ENCODE measurements at places on chromosomes 4 and X.

- DNase-seq: peak; percentile 65
Observed at GRCh38 chr4:182297659-182298058, 54.5 kb downstream of the TENM3 start.

DNA sequence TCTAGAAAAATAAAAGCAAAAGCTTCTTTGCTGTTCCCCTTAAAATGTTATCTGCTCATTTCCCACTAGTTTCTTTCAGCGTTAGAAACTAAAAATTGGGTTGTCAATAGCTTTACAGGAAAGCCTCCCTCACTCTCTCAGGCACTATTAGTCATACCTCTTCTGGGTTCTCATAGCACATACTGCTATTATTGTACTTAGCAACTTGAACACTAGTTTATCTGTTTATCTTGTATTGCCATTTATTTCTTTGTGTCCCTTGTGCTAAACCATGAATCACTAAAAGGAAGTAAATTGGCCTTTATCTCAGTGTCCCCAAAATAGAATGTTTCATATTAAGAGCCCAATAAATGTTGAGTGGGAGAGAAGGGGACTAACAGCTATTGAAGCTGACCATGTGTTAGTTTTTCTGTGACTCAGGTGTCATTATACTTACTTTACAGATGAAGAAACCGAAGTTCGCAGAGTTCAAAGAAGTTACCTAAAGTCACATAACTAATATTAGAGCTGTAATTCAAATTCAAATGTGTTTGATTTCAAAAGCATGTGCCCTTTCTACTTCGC lies 124.8 kb upstream of the CITED1 start:
- no peak for DNase-seq

DNA sequence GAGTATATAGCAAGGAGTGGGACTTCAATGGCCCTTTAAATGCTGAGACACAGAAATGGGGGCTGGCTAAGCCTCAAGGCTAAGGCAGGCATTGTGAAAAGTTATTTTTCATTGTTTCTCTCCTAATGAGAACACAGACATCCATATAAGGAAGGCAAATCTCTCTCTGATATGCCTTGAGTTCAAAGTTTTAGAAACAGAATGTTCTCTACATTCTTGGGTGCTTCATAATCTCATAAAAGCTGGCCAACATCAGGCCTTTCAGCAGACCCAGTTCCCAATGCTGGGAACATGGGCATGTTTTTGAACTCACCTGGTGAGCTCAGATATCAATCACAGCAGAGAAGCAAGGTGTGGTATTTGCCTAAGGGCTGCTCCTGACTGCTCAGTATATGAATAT lies 19.4 kb upstream of the RAB40A start:
- peak; percentile 23 for DNase-seq

DNA sequence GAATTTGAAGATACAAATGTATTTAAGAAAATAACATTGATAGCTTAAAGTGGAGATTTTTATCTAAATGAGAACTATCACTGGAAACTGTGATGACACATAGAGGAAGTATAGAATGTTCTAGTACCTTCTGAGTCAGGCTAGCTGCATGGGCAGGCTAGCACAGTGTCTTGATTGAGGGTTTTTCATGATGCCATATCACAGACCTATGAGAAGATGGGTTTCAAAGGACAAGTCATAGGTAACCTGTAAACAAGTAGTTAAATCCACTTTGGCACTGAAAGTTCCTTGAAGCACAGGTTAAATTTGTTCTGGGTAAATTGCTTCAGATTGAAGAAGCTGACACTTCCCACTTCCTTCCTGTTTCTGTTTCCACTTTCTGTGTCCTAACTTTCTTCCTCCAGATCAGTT lies 48.2 kb upstream of the CDKN2AIP start:
- no peak for DNase-seq

DNA sequence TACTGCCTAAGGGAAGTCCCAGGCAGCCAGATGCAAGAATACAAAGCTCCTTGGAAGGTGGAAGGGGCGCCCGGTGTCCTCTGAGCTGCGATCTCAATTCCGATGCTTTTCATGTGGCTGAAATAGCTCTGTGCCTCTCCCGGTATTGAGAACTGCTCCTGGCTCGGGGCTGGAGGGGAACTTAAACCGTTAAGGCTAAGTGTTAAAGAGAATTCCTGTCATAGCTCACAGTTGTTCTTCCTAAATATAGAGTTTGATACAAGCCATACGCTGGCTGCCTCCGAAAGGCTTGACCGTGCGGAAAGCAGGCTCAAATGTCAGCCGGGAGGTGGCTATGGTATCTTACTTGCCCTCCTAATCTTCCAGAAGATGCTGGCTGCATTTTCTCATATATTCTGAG lies at the start of gene SMPX:
SMPX (minus strand) TSS at position 157 of the 400 bp plus-strand sequence. CDS start 3,826 bp downstream, outside the sequence.
- no peak for DNase-seq

DNA sequence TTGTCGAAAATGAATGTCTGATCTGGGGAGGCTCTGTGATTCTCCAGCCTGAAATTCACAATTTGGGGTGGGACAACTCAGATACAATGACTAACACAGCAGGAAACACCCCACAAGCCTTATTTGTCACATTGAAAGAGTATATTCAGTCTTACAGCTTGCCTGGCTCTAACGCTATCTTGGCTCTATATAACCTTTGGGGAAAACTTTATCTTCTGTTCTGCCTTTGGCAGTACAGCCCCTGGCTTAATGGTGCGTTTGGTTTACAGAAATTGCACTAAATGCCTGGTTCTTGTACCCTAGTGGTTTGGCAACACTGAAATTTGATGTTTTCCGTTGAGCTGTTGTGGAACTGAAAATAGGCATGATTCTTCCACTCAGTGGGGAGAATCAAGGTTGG lies 178.1 kb upstream of the VEGFC start:
- DNase-seq: no peak

GRCh38 chrX:110145311-110145710 lies 142.4 kb downstream of the TMEM164 start:
- no peak for DNase-seq

GRCh38 chr4:7651461-7651921 lies 216.8 kb upstream of the PSAPL1 start:
- DNase-seq: peak; percentile 63

GRCh38 chr4:10093801-10094552 lies 22.6 kb downstream of the WDR1 start:
- peak; percentile 96 for DNase-seq

- no peak for DNase-seq
Observed at GRCh38 chr4:17033768-17034181, 135.3 kb upstream of the LDB2 start.

DNA sequence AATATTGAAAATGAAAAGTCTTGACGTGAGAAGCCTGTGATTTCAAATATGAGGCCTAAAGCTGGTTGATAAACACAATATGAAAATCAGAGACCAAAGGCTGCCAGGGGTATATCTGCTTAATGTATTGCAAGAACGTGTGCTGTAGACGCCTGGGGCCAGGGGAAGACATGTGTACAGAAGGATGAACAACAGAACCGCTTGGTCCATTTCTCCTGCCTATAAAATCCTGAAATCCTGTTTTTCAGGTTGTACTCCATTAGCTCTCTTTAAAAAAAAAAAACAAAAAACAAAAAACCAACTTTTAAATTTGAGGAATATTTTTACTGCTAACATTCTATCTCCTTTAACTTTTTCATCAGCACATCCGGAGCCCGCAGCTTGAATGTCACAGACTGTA lies 109.2 kb downstream of the STOX2 start:
- DNase-seq: no peak

- DNase-seq: peak; percentile 33
Observed at GRCh38 chr4:7736436-7737267, 203.0 kb downstream of the AFAP1 start.

DNA sequence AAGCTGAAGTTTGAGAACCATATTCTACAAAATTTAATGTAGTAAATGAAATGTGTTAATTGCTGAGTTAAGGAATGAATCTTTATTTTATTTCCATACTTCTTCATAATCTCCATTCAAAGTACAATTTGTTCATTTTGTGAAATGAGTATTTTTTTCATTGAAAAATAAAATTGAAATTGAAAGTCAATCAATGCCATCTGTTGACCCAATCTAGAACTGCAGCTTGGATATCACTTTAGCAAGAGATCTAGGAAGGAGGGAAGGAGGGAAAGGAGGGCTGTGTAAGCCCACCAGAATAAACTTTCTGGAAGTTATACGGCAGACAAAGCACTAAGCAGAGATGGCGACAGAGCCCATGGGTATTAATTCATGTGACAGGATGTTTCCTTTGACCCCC lies 128.4 kb downstream of the ZMAT1 start:
- peak; percentile 4 for DNase-seq

DNA sequence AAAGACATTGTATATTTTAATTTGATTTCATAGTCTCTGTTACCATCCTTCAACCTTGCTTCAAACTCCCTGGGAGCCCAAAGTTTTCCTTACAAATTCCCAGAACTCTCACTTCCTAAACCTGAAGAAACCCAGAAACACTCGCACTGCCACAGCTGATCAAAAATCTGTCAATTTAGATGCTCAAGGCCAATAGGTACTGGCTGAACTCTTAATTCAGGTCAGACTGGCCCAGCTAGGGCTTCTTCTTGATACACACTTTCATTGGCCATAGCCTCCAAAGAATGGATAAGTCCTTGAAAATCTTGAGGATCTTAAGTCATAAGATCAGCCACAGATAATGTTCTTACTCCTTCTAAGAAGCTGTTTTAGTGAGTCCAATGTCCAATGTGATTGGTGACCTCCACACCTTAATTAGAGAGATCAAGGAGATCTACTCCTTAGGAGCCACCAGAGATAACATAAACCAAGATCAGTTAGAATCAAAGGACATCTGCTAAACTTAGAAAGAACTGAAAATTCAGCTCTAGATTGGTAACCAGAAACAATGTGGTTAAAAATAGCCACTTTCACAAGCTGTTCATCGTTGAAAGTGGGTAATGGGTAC lies 51.5 kb downstream of the ACSL4 start:
- no peak for DNase-seq

- DNase-seq: no peak
Observed at GRCh38 chr4:112189754-112190153, 41.8 kb upstream of the AP1AR start.

DNA sequence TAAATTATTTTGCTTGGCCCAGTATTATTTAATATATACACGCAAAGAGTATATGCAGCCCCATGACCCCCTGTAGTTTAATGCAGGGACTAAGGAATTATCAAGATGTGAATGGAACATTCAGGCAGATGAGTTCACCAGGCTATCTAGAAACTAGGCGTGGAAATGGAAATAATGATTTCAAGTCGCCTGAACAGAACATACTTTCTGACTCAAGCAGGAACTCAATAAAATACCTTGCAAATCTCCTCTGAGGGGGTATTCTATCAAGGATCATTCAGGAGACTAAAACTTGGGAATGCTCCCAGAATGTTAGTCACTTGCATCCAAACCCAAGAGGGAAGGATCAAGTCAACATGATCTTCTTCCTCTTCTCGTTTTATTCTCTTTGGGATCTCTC lies 59.6 kb upstream of the RASSF6 start:
- DNase-seq: peak; percentile 72

DNA sequence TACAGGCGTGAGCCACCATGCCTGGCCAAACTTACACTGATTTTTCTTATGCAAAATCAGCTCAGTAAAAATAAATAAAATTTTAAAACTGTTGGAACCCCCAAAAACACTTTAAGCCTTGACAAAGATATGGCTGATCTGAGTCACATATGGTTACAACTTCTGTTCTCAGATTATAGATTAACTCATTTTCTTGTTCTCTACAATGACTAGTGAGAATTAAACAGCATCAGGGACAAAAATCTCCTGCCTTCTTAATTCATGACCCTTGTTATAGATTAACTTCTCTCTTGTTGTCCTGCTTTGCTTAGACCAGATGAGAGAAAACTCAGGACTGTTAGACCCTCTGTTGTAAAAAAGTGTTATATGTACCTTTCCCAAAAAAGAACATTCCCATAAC lies 24.2 kb upstream of the EXOC1L start:
- no peak for DNase-seq

GRCh38 chr4:94352996-94353395 lies 10.4 kb upstream of the HPGDS start:
- no peak for DNase-seq

DNA sequence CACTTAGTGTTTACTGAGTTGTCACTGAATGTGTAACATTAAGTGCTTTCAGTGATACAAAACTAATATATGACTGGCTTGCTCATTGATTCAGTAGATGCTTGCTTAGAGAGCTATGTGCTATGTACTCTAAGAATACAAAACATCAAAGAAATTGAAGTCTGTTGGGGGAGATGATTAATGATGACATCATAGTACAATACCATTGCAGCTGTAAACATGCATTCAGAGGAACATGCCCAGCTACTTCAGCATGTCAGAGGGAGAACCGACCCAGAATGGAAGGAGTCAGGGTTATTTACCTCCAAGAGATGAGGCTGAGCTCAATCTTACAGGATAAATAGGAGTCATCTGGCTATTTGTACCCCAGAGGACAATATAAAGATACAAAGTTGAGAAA lies 290.8 kb downstream of the TENM3 start:
- DNase-seq: peak; percentile 57

- no peak for DNase-seq
Observed at GRCh38 chrX:150372280-150372679, 9.2 kb downstream of the MAMLD1 start.

GRCh38 chr4:44722001-44722400 lies 4.4 kb downstream of the GNPDA2 start:
- no peak for DNase-seq

DNA sequence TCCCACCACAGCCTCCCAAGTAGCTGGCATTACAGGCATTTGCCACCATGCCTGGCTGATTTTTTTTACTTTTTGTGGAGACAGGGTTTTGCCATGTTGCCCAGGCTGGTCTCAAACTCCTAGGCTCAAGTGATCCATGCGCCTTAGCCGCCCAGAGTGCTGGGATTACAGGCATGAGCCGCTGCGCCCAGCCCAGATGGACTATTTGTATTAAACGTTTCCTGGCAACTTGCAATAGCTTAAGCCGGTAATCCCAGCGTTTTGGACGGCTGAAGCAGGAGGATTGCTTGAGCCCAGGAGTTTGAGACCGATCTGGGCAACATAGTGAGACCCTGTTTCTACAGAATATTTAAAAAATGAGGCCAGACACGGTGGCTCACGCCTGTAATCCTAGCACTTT lies 18.4 kb downstream of the UBE2K start:
- no peak for DNase-seq

- peak; percentile 23 for DNase-seq
Observed at GRCh38 chr4:75634951-75635350, 4.6 kb upstream of the CDKL2 start.

- DNase-seq: no peak
Observed at GRCh38 chrX:13794417-13794816, 22.5 kb downstream of the GPM6B start.

DNA sequence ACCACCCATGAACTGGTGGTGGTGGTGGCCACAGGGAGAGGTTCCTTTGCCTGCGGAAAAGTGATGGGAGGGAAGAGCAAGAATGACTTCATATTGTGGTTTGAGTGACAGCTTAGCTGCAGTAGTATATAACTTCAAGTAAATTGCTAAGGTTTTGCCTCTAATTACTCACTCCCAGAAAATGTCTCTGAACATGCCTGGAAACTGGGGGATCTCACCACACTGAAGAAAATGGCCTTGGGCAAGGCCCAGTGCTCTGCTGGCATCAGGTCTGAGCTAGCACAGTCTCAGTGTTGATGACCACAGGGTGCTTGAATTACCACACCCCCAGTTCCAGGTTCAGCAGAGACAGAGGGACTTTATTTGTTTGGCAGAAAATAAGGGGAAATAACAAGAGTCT lies 2085.4 kb downstream of the ARAP2 start:
- DNase-seq: peak; percentile 94

Data from EL (cell line).